Stimulated activated CD4-positive, alpha-beta T cell treated with anti-CD3 and anti-CD28 coated beads, Interleukin-1b, Interleukin-23, amount 100 ng/mL, for 1 hour (primary cell): ENCODE measurements at places on chromosomes 1 and 21.

DNA sequence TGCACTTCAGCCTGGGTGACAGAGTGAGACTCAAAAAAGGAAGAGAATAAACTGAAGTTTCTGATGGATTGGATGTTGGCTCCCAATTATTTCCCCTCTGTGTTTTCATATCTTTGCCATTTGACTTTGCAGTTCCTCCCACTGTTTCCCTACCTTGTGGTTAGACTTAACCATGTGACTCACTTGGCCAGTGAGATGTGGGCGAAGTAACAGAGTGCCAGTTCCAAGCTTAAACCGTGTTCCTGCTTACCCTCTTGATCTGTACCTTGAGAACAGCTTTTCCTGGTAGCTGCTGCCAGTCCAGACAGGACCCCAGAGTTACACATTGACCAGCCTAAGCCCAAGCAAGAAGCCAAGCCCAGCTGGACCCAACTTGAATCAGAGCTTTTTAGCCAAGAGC lies 323.4 kb downstream of the LTN1 start:
- no peak for DNase-seq

DNA sequence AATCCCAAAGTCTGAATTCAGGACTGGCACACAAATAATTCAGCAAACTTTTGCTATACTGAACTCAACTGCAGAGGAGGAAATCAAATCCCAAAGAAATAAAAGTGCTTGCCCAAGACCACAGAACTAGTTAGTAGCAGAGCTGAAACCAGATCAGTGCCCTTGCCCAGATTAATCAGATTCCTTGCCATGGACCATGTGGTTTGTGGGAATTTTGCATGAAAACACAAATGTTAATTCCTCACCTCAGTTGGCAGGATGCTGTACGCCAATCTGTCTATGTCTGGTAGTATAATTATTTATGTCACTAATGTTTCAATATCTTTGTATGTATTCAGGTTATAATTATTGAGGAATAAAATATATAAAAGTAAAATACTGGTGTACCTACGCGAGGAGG lies 173.8 kb downstream of the DAB1 start:
- DNase-seq: no peak

- DNase-seq: no peak
Measured at GRCh38 chr1:14759843-14760242, 161.4 kb downstream of the KAZN start.

- no peak for DNase-seq
Measured at GRCh38 chr21:33245289-33245918, 15.7 kb downstream of the IFNAR2 start.

DNA sequence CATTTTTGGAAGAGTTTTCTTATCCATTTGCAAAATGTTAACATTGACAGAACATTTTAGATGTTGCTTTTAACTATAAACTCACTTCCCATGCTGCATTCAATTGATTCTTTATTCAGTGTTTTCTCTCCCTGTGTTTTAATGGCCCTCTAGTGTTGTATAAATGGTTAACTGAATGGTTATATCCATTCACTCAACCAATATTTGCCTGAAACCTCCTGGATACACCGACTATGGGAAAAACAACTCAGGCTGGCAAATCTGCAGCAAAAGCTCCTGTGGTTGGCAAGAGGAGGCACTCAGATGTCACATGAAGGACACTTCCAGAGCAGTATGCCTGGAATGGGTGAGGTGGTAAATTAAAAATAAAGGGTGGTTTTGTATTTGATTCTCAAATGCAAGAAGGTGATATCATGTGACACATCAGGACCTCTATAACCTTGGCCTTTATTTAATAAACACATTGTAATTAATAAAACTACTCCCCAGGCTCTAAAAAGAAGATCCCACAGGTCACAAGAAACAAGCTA lies 107.6 kb downstream of the BCAR3 start:
- DNase-seq: no peak

GRCh38 chr21:42225571-42226155 lies 6.7 kb downstream of the ABCG1 start:
- DNase-seq: no peak

GRCh38 chr1:205926213-205926612 lies 17.0 kb downstream of the SLC26A9 start:
- DNase-seq: no peak

- no peak for DNase-seq
Measured at GRCh38 chr1:6177681-6178380, 2.3 kb downstream of the CHD5 start.

DNA sequence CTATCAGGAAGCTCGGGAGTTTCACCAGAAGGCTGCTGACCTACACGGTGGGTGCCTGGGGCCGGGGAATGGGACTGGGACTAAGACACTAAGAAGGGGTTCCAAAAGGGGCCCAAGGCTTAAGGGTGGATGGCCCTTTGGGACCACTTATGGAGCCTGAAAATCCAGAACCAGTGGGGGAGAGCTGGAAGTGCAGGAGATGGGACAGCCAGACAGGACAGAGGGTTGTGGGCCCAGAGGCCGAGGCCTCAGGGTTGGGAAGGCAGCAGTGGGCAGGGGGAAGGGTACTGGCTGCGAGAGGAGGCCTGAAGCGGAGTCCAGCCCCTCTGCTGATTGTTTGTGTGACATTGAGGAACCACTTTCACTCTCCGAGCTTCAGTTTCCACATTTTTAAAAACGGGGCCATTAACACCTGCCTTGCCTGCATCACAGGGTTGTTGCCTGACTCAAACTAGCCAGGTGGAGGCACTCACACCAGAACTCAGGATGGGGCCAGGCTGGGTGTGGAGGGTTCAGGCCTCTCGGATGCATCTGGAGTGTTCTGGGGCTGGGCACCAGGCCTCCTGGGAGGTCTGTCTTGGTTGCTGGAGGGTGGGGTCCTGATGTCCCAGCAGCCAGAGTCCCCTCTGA lies 3.0 kb downstream of the TTC24 start:
- DNase-seq: no peak
